Skin of body (tissue), 3 donors: ENCODE measurements at places on chromosomes 5 and 9. TPM values are rescaled to one million over a fixed set of nuclear protein-coding genes. Genes with fewer than 3 reads are reported as not detected.

DNA sequence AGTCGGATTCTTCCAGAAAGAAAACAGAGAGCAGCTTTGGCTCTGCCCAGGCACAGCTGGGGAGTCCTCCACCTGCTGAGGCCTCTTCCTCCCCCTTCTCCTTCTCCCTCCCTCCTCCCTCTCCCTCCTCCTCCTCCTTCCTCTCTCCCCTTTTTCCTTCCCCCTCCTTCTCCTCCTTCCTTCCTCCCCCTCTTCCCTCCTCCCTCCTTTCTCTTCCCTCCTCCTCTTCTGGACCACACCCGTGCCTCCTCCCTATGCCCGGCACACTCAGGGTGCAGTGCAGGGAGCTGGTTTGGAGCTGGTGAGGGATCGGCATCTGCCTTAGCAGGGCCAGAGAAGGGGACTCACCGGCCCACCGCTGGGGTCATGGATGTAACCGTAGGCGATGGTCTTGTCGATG, 30.2 kb downstream of the DBH start:
- DNase-seq, result no peak

DNA sequence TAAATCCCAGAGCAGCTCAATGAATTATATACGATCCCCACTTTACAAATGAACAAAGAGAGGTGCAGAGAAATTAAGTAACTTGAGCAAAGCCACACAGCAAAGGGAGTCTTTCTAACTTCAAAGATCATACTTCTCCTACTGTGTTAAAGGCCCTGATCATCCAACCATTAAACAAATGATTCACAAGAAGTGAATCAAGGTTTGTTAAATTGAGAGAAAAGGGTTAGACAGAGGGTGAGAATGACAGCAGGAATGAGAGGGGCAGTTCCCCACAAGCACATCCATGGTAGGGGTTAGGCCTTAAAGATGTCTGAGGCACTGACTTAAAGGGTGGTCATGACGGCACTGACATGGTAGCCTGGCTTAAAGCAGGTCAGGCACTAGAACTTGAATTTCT, 10.7 kb downstream of the IDNK start:
- no peak for DNase-seq

DNA sequence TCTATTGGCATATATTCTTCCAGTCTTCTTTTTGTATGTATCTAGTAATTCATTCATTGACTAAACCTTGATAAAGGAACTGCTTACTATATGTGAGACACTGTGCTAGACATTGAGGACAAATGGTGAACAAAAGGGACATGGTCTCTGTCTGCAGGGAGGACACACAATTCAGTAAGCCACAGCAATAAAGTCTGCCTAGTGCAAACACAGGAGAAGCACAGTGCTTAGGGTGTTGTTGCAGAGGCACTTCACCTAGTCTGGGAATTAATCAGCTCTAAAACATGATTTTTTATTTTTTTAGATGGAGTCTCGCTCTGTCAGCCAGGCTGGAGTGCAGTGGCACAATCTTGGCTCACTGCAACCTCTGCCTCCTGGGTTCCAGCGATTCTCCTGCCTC, 6.4 kb upstream of the CCL28 start:
- DNase-seq, result no peak

DNA sequence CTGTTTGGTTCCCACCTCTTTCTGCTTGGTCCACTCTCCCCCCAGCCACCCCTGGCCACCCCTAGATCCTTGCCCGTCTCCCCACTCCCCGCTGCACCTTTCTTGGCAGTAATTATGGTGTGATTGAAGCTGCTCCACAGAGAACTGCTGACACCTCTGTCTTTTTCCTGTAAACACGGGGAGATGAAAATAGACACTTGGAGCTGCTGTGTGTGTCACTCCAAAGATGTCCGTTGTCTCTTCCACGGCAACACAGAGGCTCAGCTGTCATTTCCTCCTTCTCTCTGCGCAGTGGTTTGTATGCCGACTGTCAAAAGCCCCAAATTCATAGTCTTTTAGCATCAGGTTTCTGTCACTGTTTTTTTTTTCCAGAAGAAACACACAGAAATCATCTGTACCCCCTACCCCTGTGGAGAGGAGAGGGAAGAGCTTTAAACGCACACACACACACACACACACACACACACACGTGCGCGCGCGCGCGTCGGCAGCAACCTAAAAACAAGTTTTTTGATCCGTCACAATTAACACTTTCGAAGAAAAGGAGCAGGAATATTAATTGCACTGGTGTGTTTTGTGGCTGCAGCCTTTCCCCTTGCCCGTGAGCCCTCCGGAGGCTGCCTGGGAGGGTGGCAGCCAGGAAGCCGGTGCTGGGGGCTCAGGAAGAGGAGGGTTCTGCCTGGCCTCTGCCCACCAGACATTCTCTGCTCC, 39.8 kb downstream of the ASS1 start:
- no peak for DNase-seq

The KCTD16 gene
- total RNA-seq, result 0.20 TPM
